Stimulated activated CD8-positive, alpha-beta memory T cell treated with anti-CD3 and anti-CD28 coated beads, Interleukin-2, amount 100 ng/mL, for 48 hours (primary cell): ENCODE measurements at places on chromosomes 7 and 10.

DNA sequence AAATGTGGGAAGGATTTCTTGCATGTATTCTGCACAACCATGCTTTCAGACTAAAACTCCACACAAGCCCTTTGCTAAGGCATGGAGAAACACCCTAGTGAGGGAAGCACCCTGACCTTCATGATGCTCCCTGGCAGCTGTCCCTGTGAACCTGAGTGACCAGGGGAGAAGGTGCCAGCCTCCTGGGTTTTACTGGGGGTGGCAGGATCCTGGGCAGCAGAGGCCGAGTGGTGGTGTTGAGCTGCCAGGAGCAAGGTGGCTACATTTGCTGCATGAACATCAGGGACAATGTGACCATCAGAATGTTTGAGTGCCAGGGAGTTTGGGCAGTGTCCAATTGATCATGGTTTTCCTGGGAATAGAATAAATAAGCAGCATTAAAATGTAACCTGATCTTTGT is 437.9 kb downstream of the TCERG1L start:
- DNase-seq, result no peak

DNA sequence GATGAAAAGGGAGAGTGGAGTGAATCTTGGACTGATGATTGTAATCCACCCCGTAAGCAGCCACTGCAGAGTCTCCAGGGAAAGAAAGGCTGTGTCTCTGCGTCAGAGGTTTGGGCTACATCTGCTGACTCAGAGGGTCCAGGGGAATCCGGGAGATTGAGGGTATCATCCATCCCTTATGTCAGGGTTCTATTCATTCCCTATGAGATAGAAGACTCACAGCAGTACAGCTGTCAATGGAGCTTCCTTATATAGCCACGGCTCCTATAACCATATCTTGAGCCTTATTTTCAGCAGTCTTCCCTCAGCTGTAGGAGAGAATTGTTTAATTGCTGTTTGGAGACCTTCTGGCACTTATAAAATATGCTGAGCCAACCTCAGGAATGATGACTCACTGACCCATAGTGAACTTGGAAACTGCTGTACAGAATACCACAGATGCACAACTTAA is 558.2 kb upstream of the PFKP start:
- no peak for DNase-seq

DNA sequence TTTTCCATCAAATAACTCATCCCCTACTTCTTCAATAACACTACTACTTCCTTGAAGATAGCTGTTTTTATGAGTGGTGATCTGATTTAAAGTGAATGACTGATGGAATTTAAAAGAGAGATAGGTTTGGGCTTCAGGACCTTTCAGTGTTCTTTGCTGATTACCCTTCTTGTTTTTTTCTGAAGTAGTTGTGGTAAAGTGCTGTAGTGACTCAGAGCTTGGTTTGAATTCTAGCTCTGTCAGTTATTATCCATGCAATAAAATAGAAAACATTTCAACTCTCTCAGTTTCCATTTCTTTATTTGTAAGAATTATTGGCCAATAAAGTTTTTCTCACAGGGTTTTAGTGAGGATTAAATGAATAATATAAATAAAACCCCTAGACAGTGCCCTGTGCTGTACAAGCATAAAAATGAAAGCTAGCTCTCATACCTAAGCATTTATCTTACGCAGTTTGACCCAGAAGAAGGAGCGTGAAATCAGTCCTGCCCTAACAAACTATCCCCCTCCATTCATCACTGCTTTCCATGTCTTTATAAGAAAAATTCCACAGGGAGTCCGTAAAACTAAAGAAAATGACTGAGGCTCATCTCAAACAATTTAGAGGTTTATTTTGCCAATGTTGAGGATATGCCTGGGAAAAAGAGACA is 25.1 kb upstream of the AKAP9 start:
- no peak for DNase-seq

- no peak for DNase-seq
These were observed 30.2 kb downstream of the CALD1 start for GRCh38 chr7:134809616-134810015.

GRCh38 chr10:42942279-42942950 is 134.5 kb upstream of the RET start:
- no peak for DNase-seq

DNA sequence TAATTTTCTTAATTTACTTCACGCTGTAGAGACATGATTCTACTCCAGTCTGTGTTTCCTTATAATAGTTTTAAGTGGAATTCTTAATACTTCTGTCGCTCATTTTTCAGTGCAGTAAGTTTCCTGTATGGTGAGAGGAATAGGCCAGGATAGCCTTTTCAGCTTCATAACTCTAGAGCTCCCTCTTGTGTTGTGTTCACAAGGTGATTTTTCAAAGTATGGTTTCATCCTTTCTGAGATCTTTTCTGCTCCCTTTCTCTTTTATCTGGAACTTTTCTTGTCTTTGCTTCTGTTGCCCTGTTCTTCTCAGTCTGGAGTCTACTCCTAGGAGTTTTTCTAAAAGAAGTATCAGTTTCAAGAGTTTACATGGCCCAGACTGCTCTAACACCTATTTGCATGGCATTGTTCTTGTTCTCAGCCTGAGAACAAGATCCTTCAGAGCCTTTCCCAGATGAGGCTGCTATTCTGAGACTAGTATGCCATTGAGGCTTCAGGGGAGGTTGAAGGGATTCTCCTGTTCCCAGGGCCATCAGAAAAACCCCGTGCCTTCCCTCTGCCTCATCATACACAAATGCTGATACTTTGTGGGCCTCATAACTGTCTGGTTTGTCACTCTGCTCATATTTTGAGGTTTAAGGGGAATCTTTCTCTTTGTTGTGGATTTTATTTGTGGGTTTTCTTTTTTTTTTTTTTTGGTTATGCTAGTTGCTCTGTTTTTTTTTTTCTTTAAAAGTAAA is 21.8 kb downstream of the NET1 start:
- DNase-seq, result no peak

- DNase-seq, result no peak
These were observed 19.5 kb downstream of the STAM start for GRCh38 chr10:17663450-17663849.

DNA sequence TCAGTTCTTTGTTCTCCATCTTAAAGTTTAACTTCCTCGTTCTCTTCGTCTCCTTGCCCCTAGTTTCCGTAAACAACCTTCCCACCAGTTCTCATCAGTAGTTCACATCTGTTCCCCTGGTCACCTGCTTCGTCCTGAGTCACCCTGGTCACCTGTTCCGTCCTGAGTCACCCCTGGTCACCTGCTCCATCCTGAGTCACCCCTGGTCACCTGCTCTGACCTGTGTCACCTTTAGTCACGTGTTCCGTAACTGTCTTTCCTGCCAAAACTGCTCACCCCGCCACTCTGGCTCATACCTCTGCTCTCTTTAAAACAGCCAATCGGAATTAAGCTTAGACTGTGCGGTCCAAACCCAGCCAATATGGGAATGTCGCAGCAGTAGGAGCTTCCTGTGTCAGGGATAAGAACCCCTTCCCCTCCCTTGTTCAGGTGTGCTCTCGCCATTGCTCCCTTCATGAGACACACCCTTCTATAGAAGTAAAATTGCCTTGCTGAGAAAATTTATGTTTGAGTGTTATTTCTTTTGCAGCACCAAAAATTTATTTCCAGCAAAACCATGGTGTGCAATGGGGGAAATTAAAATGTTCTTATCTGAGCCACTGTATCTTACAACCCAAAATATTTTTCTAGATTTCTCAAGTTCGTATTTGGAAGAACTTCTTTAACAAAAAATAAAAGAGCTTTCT is 112.2 kb downstream of the VIM start:
- DNase-seq, result no peak

DNA sequence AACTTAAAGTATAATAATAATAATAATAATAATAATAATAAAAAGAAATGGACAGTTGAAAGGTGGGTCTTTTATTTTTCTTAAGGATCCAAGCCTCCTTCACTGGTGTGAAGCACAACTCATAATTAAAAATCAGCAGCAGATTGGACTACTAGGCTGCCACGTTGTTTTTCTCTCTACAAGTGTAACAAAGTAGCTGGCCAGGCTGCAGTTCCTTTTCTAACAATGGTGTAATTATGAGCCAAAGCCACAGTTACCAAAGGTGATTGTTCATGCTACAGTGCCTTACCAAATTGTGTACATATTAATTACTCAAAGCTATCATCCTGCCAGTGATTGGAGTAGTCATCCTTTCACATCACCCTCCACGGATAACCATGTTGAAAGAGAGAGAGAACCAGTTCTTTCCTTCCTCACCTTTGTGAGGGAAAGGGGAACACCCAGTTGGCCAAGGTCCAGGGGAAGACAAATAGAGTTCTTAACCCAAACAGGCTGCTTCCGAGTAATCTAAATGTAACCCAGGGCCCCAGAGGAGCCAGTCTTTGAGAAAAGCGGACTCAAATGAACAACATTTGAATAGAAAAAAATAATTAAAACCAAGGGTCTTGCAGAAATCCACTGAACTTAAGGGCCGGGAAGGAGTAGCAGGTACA is 86.3 kb upstream of the NPS start:
- DNase-seq, result no peak

DNA sequence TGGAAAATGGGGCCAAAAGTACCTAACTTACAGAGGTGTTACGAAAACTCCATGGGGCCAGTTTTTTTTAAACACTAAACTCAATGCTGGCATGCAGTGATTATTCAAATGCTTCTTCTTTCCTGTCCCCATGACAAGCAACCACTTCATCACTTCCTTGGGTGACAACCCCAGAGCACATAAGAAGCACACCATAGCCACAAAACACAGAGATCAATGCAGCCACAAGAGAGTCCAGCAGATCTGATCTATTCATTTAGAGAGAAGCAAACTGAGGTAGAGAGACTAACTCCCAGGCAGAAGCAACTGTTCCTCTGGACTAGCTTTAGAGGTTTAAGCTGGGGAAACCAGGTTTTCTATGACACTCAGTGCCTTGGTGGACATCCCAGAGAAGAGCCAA is 180.0 kb downstream of the GRID1 start:
- DNase-seq, result no peak

GRCh38 chr10:133003188-133003587 is 60.8 kb upstream of the CFAP46 start:
- no peak for DNase-seq

GRCh38 chr10:117420768-117421167 is 45.5 kb upstream of the PDZD8 start:
- DNase-seq, result no peak

DNA sequence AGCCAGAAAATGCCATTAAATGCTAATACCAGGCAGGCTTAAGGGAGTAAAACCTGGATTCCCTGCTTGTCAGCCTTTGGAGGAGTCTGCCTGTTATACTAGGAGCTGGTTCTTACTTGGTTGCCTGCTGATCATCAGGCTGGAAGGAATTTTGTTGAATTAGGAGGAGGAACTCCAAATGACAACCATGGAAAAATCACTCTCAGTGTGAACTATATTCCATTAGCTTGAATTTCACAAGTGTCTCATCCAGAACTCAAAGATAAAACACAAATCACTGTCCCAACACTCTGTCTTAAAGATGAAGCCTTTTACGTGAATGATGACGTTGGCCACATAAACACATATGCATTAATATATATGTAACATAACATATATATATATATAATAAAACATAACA is 238.9 kb upstream of the PLXDC2 start:
- no peak for DNase-seq

DNA sequence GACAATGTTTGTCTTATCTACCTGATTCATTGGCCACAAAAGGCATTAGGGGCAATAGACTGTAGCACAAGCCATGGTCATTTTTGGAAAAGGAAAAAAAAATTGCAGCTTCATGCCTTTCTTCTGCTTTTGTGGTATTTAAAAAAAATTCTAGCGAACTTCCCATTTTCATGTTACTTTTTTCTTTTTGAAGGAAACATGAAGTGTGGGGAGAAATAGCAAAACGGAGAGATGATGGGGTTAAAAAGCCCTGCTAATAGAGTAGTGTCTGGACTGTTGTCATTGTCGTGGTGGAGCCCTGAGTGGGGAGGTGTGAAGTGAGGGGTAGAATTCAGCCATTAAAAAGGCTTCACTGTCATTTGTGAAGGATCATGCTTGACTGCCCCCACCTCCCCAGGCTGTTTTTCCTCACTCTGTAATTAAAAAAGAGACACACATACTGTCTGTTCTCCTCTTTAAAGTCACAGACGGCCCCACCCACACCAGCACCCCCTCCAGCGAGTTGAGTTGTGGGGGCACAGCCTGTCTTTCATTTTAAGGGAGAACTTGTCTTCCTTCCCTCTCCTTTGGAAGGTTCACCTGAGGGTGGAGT is 272.4 kb downstream of the CREB5 start:
- no peak for DNase-seq

DNA sequence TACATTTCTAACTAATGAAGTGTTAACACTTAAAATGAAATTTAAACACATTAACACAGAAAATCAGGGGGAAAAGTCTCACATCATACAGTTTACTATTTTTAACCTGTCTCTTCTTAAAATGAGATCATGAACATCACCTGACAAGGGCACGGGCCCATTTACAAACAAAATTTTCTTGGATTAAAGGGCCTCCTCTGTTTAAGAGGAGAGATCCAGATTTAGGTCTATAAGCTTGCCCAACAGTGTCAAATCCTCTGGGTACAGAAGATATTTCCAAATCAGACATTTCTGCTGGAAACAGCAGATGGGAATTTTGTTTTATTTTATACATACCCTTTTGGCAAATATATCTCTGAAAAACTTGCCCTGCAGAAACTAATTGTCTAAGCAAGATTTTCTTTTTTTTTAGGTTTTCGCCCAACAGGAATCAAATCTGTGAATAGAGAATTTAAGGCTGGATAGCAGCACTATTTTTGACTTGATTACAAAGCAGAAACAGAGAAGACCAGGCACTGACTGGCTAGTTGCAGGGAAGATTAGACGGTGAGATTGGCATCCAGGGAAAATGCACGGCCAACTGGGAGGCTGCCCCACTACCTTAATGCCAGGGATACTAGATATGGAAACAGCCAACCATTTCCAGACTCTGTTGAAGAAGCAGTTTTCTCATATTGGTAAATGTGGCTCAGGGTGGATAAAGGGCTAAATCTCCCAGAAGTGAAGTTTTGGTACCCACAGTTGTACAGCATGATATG is 173.4 kb downstream of the LRRN3 start:
- no peak for DNase-seq

DNA sequence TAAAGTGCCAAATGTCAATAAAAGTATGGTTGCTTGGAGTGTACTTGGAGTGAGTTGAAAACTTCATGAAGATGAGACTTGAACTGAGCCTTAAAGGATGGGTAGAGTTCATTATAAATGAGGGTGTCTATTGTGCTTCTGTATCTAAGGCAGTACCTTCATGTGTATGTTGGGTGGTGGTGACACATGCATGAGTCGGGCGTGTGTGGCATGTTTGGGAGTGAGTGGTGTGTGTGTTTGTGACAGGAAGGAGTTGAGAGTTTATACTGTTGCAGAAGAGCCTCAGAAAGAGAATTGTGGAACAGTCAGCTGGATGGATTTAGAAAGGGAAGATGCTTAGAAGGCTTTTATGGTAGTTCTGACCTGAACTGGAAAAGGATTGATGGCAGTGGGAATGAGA is 6.0 kb upstream of the ZRANB1 start:
- DNase-seq, result no peak
